Putamen (tissue), 1 donor: ENCODE measurements at places on chromosomes 7 and 10.

DNA sequence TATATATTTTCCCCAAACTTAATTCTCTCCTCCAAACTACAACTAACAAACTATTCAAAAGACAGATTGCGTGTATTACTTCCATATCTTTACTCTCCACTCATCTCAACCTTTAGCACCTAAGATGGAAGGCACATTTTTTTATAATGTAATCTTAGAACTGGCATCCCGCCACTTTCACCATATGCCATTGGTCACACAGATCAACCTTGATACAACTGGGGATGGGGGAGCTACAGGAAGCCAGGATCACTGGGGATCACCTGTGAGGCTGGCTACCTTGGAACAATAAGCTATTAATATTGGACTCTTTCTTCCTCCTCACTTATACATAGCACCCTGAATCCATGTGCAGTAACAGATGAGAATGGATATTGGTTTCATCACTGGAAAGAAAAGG lies 469.6 kb upstream of the LRRN3 start:
- no peak for DNase-seq

DNA sequence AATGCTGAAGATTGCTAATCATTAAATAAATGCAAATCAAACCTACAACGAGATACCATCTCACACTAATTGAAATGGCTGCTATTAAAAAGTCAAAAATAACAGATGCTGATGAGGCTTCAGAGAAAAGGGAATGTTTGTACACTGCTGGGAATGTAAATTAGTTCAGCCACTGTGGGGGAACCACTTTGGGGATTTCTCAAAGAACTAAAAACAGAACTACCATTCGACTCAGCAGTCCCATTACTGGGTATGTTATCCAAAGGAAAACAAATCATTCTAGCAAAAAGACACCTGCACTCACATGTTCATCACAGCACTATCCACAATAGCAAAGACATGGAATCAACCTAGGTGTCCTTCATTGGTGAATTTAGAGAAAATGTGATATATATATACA lies 379.0 kb upstream of the CNTNAP2 start:
- DNase-seq, result no peak

DNA sequence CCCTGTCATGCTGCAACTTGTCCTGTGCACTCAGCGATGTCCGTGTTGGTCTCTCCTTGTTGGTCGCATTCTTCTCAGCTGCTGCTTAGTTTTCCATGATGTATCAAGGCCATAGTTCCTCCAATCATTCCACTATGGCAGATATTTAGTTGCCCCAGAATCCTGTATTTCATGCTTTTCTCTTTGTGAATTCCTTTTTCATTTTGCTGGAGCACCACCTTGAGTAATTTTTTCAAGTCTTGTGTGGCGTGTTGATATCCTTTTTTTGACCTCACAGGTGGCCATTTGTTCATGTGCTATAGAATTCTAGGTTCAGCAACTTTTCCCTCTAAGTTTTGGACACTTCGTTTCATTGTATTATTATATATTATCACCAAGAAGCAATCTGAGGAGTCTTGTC lies 42.7 kb upstream of the MNX1 start:
- DNase-seq, result no peak

GRCh38 chr7:94003446-94004023 lies 620 bp downstream of the BET1 start:
- DNase-seq, result no peak

GRCh38 chr7:121385056-121385799 lies 10.9 kb downstream of the FAM3C start:
- no peak for DNase-seq

DNA sequence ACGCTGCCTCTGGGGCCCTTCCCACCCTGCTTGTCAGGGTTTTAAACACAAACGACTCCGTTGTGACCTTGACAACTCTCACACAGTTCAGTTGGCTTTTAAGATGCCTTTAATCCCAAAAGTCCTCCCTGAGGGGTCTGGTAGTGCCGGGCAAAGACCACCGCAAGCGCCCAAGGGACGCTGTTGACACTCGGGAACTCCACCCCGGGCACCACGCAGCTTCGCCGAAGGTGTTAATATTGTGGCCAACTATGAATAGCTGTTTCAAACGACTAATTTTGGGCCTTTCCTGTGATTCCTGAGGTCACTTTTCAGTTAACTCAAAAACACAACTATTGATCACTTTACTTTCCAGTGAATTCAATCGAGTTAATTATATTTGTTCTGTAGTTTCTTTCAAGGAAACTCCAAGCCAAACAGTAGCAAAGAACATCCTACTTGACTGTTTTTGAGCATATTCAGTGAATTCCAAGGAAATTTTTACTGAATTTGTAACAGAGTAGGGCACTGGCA lies 958 bp upstream of the ESYT2 start:
- DNase-seq, result no peak

DNA sequence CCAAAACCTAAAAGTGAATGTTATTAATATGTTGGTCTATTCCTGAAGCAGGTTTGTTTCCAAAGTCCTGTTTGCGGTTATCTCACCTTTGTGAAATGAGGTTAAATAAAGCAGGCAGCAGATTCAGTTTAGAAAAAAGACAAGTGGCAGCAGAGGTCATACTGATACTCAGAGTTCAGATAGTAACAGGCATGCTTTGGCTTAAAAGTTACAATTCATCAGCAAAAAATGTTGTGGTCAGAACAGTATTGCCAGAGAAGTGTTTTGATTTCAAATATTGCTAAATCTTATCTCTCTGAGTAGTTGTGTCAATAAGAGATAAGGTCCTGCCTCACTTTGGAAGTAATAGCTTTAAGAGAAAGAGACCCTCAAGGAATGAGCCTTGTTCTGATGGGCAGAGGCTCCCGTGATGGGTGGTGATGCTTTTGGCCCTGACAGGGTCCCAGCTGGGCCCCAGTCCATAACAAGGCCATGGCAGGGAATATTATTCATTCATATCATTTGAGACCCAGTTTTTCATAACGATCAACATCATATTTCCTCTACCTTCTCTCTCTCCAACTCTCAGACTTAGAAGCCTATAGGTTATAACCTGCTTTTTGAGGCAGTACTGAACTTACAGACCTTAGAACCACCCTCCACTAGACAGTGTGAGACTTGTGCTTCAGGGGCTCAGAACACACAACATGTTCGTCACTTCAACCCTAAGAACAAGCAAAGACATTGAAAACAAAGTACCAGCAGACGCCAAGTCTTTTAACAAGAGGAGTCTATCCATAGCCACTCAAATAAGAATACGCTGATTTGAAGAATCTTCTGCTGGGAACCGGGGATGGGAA lies 58.5 kb upstream of the AHR start:
- DNase-seq, result no peak

- DNase-seq, result no peak
Observed at GRCh38 chr7:25671111-25671510, 442.8 kb upstream of the NPVF start.

- DNase-seq, result no peak
Observed at GRCh38 chr10:68516766-68517165, 10.6 kb downstream of the SLC25A16 start.

GRCh38 chr10:19491166-19491565 lies 325.1 kb upstream of the PLXDC2 start:
- no peak for DNase-seq
